ENCODE measurements at places on chromosomes 7 and 10. TPM values are rescaled to one million over a fixed set of nuclear protein-coding genes. Genes with fewer than 3 reads are reported as not detected.

GRCh38 chr7:94012746-94013145 is 8.6 kb upstream of the BET1 start:
- DNase-seq: no peak

The SEPTIN7 gene
- total RNA-seq: 171 TPM

- DNase-seq: no peak
These were observed 320.0 kb upstream of the ETV1 start for GRCh38 chr7:14309432-14309831.

The MMP21 gene
- not detected for total RNA-seq

The AKR1C2 gene
- total RNA-seq: 59.9 TPM

The RGR gene
- total RNA-seq: 0.11 TPM

GRCh38 chr7:31437250-31437865 is 76.5 kb upstream of the ITPRID1 start:
- DNase-seq: no peak

DNA sequence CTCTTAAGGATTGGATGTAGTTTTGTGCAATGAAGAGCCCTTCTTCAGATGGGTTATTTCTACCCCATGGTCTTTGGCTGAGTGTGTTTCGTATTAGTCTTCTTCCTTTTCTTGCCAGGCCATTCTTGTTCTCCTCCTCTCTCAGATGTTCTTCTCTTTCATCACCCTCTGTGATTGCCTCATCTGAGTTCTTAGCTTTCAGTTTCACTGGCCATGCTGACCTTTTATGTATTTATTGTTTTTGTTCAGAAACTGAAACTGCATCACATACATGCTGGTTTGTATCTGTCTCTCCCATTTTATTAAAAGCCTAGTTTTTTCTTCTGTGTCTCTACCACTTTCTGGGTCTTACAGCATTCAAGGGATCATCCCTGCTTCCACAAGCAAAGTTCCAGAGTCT is 21.7 kb upstream of the PCGF5 start:
- no peak for DNase-seq

The MINPP1 gene
- total RNA-seq: 22.1 TPM

GRCh38 chr10:117260084-117260483 is 19.2 kb downstream of the SLC18A2 start:
- DNase-seq: no peak

DNA sequence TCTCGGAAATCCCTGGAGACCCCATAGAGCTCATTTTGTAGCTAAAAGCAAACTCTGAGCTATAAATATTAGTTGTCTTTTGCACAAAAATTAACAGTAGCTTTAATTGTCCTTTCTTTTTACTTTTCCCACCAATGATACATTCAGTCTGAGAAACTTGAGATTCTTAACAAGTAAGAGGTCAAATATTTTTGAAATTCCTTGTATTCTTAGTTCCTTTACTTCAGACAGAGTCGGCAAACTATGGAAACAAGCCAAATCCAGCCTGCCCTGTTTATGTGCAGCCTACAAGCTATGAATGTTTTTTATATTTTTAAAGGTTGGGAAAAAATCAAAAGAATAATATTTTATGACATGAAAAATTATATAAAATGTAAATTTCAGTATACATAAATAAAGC is 146.6 kb downstream of the CTNNA3 start:
- no peak for DNase-seq

DNA sequence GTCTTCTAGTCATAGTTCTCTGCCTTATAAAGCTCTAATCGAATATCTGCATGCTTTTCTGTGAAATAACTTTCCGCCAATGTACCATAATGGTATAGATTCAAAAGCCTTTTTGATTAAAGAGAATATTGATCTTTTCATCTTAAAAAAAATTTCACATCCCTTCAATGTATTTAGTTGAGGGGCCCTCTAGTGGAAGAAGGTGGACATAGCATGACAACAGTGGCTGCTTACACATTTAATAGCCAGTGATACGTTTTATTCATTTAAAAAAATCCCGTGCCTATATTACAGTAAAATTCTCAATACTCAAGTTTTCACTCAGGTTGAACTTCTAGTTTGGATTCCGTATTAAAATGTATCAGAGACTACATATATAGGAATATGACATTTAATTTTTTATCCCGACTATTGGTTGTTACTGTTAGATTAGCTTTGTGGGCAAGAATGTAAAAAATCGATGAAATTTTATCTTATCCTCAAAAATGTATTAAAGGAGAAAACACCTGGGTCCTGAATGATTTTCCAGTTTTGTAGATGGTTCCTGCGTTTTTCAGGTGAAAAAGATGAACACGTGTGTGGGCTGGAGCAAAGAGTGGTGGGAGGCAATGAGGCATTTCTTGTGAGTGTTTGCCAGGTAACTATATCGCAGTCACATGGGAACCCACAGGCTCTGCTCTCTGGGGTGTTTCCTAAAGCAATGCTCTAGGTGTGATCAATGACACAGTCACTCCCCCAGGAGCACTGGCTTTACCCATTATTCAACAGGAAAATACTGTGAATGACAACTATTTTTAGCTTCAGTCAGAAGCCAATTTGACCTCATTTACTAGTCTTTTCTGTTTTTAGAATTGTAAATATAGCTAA is 24.1 kb upstream of the PNLIP start:
- DNase-seq: peak; percentile 7

- DNase-seq: no peak
These were observed 42.1 kb upstream of the EFCAB10 start for GRCh38 chr7:105623378-105623777.

DNA sequence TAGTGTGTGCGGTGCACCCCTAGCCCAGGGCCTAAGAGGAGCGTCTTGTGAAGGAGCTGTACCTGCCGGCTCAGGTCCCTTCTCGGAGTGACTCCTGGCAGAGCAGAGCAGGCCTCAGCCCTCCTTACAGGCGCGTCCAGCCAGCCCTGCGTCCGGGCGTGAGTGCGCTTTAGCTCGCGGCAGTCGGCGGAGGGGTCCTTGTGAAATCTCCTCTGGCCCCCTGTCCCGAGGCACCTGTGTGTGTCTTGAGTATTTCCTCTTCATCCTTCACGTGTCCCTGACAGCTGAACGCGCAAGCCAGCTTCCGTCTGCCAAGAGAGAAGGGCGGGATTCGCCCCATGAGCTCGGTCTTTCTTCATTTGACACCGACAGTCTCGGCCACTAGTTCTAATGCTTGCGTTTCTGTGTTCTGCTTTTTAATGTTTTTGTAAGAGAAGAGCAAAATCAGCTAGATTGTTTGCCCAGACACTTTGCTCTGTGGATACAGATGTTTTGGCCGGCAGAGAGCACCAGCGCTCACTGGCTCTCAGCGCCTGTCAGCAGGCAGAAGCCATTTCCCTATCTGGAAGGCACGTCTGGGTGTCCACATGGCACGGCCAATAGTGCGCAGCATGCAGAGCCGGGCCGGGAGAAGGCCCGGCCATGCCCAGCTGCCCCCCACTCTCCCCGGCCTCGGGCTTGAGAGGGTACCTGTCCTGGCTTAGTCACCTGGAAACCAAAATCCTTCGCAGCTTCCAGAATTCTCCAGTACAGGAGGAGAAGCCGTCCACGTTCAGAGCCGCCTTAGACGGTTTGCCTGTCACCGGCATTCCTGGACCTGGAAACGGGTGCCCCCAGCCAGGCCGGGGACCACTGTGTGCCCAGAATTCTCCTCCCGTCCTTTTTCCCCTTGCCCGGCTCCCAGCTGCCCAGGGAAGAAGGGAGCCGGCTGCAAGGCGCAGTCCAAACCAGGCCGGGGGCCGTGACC is 7.0 kb downstream of the GET4 start:
- DNase-seq: peak; percentile 43

GRCh38 chr7:150515248-150516147 is 826 bp downstream of the GIMAP7 start:
- DNase-seq: no peak

DNA sequence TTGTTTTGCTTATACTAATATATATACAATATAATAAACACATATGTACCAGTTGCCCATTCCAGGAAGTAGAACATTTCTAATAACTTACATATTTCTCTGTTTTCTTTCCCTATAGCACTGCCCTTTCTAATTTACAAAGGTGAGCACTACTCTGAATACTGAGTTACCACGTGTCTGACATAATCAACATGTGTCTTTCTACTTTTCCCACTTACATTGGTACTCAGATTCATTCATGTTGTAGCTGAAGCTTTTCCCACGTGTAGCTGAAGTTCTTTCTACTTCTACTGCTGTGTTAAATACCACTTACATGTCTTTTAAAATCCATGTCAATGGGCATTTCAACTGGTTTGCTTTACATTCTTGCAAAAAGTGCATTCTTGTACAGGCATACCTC is 317.3 kb downstream of the DGKB start:
- DNase-seq: no peak

- DNase-seq: no peak
These were observed 2.1 kb downstream of the CASP7 start for GRCh38 chr10:113681533-113682470.

DNA sequence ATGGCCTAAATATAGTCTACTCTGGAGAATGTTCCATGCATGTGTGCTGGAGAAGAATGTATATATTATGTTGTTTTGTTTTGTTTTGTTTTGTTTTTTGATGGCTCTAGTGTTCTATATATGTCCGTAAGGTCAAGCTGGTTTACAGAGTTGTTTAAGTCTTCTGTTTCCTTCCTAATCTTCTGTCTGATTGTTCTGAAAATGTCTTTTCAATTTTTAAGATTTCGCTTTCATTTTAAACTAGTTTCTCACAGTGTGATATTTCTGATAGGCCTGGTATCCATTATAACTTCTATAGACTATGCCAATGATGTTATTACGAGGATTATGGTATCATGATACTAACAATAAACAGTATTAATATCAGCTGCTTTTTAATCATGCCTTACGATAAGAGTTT is 1126.3 kb upstream of the SORCS1 start:
- no peak for DNase-seq

The SLC26A4 gene
- total RNA-seq: 285 TPM

The CREM gene
- total RNA-seq: 49.4 TPM

GRCh38 chr7:84513061-84513460 is 318.5 kb upstream of the SEMA3A start:
- DNase-seq: no peak

DNA sequence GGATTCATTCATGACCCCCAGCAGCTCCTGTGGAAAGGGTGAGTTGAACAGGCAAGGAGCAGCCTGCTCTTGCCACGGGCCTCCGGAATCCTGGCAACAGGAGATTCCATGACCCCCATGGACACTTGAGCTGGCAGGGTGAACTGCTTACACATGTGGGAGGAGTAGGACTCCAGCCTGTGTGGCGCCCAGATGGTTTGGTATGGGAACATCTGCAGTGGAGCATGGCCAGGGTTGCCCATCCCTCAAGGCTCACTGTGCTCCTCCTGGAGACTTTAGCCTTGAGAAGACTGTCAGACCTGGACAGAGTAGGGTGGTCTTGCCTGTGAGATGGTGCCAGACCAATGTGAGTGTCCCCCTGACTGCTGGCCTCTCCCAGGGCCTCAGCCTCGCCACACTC is 57.0 kb downstream of the HECTD2 start:
- DNase-seq: no peak

- DNase-seq: peak; percentile 70
These were observed 16.1 kb downstream of the ANKRD16 start for GRCh38 chr10:5873515-5873995.

DNA sequence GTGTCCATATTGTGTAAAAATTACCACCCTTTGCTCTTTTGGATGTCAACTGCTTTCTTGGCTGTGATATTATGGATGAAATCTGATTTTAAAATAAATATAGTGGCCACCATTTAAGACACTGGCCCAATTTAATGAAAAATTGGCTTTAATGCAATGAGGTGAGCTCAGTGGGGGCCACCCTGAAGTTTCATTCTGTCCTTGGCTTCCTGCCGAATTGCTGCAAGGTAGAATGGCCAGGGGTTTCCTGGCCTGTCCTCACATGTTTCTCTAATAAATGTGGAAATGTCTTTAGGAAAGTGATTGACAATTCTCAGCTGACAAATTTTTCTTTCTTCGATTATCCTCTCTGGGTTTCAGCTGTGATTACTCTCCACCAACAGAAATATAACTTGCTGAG is 36.0 kb downstream of the DYNC1I1 start:
- DNase-seq: no peak

- DNase-seq: no peak
These were observed 167.4 kb downstream of the GLI3 start for GRCh38 chr7:42069590-42069989.

The GIMAP8 gene
- total RNA-seq: 7.5 TPM

DNA sequence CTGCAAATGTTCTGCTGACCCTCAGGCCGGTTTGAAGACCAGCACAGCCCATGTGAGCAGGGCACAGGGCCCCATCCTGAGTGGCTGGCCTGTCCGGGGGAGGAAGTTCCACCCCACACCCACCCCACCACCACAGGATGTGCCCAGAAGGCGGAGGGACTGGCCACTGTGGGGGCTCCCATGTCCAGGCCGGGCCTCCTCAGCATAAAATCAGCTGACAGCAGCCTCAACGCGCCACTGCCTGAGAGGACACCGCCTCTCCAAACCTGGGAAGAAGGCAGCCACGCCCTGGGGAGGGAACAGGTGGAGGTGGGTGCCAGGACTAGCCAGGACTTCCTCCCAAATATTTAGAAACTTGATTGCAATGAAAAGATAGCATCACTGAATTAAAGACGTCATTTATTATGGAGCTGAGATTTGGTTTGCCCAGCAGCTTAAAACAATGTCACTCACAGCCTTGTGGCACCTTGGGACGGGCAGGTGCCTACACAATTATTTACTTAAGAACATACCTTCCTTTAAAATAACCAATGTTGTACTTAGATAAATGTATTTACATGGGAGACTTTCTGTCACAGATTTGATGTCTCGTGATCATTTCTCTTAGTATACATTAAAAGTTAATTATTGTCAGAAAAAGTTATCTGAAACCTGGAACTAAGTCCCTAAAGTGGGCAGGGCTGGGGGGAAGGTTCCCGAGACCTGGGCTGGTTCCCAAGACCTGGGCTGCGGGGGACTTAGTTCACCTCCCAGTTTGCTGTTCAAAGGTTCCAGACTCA is 27.3 kb upstream of the FAM20C start:
- no peak for DNase-seq

DNA sequence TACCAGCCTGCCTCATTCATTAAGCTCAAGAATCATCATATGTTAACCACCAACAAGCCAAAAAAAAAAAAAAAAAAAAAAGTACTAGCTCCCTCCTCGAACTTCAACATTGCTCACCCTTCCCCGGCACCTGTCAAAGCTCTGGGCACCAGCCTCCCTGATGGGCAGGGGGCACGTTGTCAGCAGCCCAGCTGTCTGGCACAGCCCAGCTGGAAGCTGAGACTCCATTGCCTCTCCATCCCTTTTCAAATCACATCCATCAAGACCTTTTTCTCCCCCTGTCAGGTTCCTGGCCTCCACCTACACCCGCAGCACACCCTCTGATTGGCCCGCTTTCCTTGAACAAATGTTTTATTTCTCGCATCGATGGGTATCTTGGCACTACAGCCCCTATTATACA is 913.3 kb upstream of the AUTS2 start:
- no peak for DNase-seq

The MSMB gene
- total RNA-seq: not detected

The FKBP6 gene
- 0.27 TPM for total RNA-seq

- no peak for DNase-seq
These were observed 41.1 kb downstream of the PUS7 start for GRCh38 chr7:105480931-105481330.

DNA sequence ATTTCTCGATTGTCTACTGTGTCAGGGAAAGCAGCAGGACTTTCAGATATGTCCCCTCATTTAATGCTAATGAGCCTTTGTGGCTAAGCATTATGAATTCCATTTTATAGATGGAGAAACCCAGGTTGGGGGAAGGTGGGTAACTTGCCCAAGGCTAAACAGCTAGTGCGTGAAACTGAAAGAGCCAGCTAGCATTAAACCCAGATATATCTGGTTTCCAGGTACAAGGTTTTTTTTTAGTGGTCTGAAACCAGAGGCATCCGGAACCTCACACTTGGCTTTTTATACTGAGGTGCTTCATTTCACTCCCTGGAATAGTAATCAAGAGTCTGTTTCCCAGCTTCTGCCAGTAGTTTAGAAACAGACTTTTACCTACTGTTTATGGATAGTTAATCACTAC is 694.8 kb downstream of the PHTF2 start:
- no peak for DNase-seq
